ENCODE measurements at places on chromosomes 5 and 9. TPM values are rescaled to one million over a fixed set of nuclear protein-coding genes. Genes with fewer than 3 reads are reported as not detected.

The LNPEP gene
- 46.6 TPM for total RNA-seq

The TLR4 gene
- total RNA-seq: 124 TPM

The PCA3 gene
- total RNA-seq: 0.11 TPM

The SLC4A9 gene
- total RNA-seq: not detected

The DNAJC21 gene
- 19.2 TPM for total RNA-seq

The ADAMTSL1 gene
- total RNA-seq: 3.9 TPM

The NUTM2G gene
- total RNA-seq: not detected

The HAVCR2 gene
- 1.5 TPM for total RNA-seq

The DMXL1 gene
- total RNA-seq: 27.1 TPM

The PCDHGB2 gene
- total RNA-seq: 2.7 TPM

The C8G gene
- total RNA-seq: 0.77 TPM

The ZNG1C gene
- 20.7 TPM for total RNA-seq

The PGGT1B gene
- 19.5 TPM for total RNA-seq

The SMIM33 gene
- total RNA-seq: not detected

Data from dermis lymphatic vessel endothelial cell (primary cell).